Activated CD4-positive, alpha-beta T cell treated with anti-CD3 and anti-CD28 coated beads, Interleukin-2, amount 10 ng/mL, durations not matched to agents 7 days and 5 days (primary cell): ENCODE measurements at places on chromosomes 1 and 21.

GRCh38 chr1:241592273-241592958, 47.8 kb downstream of the CHML start:
- no peak overlapping the region for H3K4me3 ChIP-seq
- no peak for DNase-seq
- peaks cover 16% of the 10 kb centered on the region for H3K36me3 ChIP-seq

- no peaks in the 10 kb centered on the region for H3K27me3 ChIP-seq
- H3K4me3 ChIP-seq: no peak overlapping the region
- H3K36me3 ChIP-seq: no peaks in the 10 kb centered on the region
- DNase-seq: no peak
Observed at GRCh38 chr1:115400891-115401290, 62.8 kb upstream of the NGF start.

GRCh38 chr1:111656086-111657017, 36.8 kb downstream of the RAP1A start:
- DNase-seq: peak; percentile 30
- H3K4me3 ChIP-seq: no peak overlapping the region
- no peaks in the 10 kb centered on the region for H3K27me3 ChIP-seq

- no peak overlapping the region for H3K27ac ChIP-seq
- H3K4me3 ChIP-seq: no peak overlapping the region
- H3K4me1 ChIP-seq: no peaks in the 10 kb centered on the region
- no peak for DNase-seq
- H3K36me3 ChIP-seq: no peaks in the 10 kb centered on the region
- peaks cover 6% of the 10 kb centered on the region for H3K27me3 ChIP-seq
Observed at GRCh38 chr21:41048145-41048544, 119.8 kb upstream of the BACE2 start.

- H3K4me3 ChIP-seq: peak overlapping the region; percentile 98
- H3K27ac ChIP-seq: peak overlapping the region; percentile 83
- H3K36me3 ChIP-seq: peaks cover 34% of the 10 kb centered on the region
Observed at GRCh38 chr1:27669876-27670275, 2.1 kb downstream of the IFI6 start.

GRCh38 chr1:7670334-7671145, 100.6 kb upstream of the VAMP3 start:
- no peaks in the 10 kb centered on the region for H3K36me3 ChIP-seq
- no peaks in the 10 kb centered on the region for H3K27me3 ChIP-seq
- H3K4me3 ChIP-seq: no peak overlapping the region
- peak overlapping the region; percentile 32 for H3K27ac ChIP-seq
- no peaks in the 10 kb centered on the region for H3K4me1 ChIP-seq

GRCh38 chr1:74835051-74835450, 102.1 kb downstream of the TYW3 start:
- no peaks in the 10 kb centered on the region for H3K36me3 ChIP-seq
- H3K4me1 ChIP-seq: no peaks in the 10 kb centered on the region
- no peak overlapping the region for H3K4me3 ChIP-seq
- no peak overlapping the region for H3K27ac ChIP-seq
- DNase-seq: no peak
- no peaks in the 10 kb centered on the region for H3K27me3 ChIP-seq

- peaks cover 49% of the 10 kb centered on the region for H3K36me3 ChIP-seq
- H3K27ac ChIP-seq: peak overlapping the region; percentile 97
- H3K4me3 ChIP-seq: peak overlapping the region; percentile 96
- peaks cover 77% of the 10 kb centered on the region for H3K4me1 ChIP-seq
- DNase-seq: peak; percentile 76
Observed at GRCh38 chr1:30756545-30757351, 826 bp downstream of the LAPTM5 start.

- H3K4me1 ChIP-seq: peaks cover 43% of the 10 kb centered on the region
- H3K27me3 ChIP-seq: no peaks in the 10 kb centered on the region
- DNase-seq: peak; percentile 92
- peak overlapping the region; percentile 81 for H3K4me3 ChIP-seq
Observed at GRCh38 chr1:205631010-205631767, 622 bp downstream of the ELK4 start.

DNA sequence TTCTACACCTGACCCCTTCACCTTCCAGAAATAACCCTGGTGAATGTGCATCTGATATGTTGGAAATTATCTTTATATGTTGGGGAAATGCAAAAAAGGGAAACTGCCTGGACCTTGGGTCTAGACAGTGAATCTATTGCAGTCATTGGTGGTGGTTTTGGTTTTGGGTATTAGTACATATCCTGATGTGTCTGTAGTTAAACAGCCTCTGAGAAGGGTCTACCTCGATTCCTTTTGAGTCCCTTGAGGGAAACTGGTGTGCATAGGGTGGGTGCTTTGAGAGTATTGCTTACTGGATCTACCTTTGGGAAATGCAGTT, 127.3 kb upstream of the KIAA0040 start:
- H3K4me3 ChIP-seq: no peak overlapping the region
- no peak overlapping the region for H3K27ac ChIP-seq
- peaks cover 10% of the 10 kb centered on the region for H3K4me1 ChIP-seq
- H3K36me3 ChIP-seq: no peaks in the 10 kb centered on the region
- peaks cover 19% of the 10 kb centered on the region for H3K27me3 ChIP-seq

DNA sequence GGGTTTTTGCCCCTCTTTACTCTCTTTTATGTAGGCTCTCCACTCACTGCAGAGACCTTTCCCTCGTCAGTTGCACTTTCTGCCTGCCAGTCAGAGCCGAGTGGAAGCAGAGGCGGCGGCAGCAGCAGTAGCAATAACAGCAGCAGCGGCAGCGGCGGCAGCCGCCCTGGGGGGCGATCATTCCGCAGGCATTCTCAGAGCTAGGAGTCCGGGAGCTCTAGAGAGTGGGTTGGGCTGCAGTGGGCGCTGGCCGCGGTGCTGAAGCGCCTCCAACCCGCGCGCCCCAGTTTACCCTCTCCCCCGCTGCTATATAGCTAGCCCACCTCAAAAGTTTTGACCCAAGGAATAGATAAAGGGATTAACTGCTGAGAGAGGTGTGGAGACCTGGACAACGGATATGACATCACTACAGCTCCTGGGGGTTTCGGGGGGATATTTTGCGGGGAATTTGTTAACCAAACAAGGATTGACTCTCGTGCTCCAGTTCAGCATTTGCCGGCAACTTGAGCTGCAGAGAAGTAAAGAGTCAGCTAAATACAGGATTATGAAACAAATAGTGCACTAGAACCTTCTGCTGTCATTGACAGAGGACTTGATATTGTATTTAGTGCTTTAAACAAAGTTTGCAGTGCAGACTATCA, at the start of gene OLFM3:
OLFM3 (minus strand) TSS at position 102 of the 641 bp plus-strand sequence.
- DNase-seq: no peak
- no peaks in the 10 kb centered on the region for H3K4me1 ChIP-seq

DNA sequence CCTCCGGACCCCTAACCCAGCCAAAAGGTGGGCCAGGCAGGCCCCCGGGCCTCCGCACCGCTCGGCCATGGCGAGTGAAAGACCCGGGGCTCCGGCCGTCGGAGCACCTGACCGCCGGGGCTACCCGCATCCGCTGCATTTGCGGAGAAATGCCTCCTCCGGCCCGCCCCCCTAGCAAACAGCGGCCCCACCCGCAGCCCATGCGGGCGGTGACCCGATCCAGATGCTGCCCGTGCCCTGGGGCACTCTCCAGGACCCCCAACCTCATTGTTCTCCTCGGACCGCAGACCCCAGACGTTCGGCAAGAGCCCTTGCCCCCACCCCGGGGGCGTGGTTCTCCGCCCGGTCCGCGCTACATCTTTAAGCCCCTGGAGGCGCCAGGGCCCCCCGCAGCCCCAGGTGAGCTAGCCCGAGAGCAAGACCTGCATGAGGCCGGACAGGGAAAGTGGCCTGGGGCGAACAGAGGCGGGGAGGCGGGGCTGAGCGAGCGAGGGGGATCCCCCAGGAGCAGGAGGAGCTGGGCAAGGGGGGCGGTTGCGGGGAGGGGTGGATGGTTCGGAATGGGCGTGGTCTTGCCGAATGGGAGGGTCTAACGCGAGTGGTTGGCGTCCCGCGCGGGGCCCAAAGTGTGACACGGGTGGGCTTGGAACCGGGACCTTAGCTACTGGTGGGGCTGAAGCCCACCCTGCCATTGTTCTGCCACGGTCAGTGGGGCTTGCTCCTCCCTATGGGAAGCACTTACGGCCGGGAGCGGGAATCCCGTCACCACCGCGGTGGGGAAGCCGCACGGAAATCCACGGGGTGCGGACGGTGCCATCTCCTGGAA, 6.3 kb upstream of the CRYBG2 start:
- H3K27me3 ChIP-seq: peaks cover 37% of the 10 kb centered on the region
- H3K36me3 ChIP-seq: no peaks in the 10 kb centered on the region
- peak overlapping the region; percentile 16 for H3K4me3 ChIP-seq

DNA sequence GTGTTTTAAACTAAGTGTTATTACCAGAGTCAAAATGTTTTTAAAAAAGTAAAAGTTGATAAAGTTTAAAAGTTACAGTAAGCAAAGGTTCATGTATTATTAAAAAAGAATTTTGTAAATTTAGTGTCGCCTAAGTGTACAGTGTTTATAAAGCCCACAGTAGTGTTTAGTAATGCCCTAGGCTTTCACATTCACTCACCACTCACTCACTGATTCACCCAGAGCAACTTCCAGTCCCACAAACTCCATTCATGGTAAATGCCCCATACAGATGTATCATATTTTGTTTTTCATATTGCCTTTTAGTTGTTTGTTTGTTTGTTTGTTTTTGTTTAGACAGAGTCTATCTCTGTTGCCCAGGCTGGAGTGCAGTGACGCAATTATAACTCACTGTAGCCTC, 353.8 kb upstream of the PTBP2 start:
- H3K27me3 ChIP-seq: no peaks in the 10 kb centered on the region
- H3K36me3 ChIP-seq: no peaks in the 10 kb centered on the region
- no peak overlapping the region for H3K27ac ChIP-seq
- peaks cover 2% of the 10 kb centered on the region for H3K4me1 ChIP-seq
- DNase-seq: no peak

DNA sequence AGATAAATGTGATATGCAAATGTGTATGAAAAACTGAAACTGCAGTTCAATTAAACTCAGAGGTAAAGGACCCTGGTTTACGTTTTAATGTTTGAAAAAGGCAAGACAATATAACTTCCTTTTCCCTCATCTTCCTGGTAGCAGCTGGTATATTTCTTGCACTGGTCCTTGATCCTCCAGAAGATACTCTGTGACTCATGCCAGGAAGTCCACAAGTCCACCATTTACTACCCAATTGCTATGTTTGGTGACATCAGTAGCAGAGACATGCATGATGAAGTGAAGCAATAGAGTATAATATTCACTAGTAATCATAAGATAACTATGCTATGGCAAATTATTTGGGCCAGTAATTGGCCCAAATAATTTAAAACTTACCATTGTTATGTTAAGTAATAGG, 774.5 kb upstream of the NEGR1 start:
- H3K27me3 ChIP-seq: no peaks in the 10 kb centered on the region
- no peak overlapping the region for H3K4me3 ChIP-seq
- no peak overlapping the region for H3K27ac ChIP-seq

GRCh38 chr1:86757272-86757984, 53.1 kb downstream of the SH3GLB1 start:
- H3K36me3 ChIP-seq: no peaks in the 10 kb centered on the region
- DNase-seq: no peak
- peaks cover 14% of the 10 kb centered on the region for H3K27me3 ChIP-seq
- no peak overlapping the region for H3K27ac ChIP-seq
- H3K4me3 ChIP-seq: no peak overlapping the region
- no peaks in the 10 kb centered on the region for H3K4me1 ChIP-seq

GRCh38 chr1:93775224-93775623, 93.6 kb upstream of the BCAR3 start:
- no peaks in the 10 kb centered on the region for H3K4me1 ChIP-seq
- H3K27ac ChIP-seq: no peak overlapping the region
- no peaks in the 10 kb centered on the region for H3K36me3 ChIP-seq
- no peak overlapping the region for H3K4me3 ChIP-seq
- DNase-seq: no peak
- H3K27me3 ChIP-seq: peaks cover 3% of the 10 kb centered on the region

GRCh38 chr1:25462732-25463131, 32.0 kb downstream of the MACO1 start:
- H3K4me3 ChIP-seq: no peak overlapping the region
- DNase-seq: no peak
- H3K27ac ChIP-seq: no peak overlapping the region
- H3K36me3 ChIP-seq: peaks cover 54% of the 10 kb centered on the region
- H3K27me3 ChIP-seq: no peaks in the 10 kb centered on the region
- peaks cover 21% of the 10 kb centered on the region for H3K4me1 ChIP-seq

GRCh38 chr1:185656663-185657062, 77.5 kb upstream of the HMCN1 start:
- DNase-seq: no peak
- H3K36me3 ChIP-seq: no peaks in the 10 kb centered on the region
- H3K4me3 ChIP-seq: no peak overlapping the region
- H3K27me3 ChIP-seq: no peaks in the 10 kb centered on the region

DNA sequence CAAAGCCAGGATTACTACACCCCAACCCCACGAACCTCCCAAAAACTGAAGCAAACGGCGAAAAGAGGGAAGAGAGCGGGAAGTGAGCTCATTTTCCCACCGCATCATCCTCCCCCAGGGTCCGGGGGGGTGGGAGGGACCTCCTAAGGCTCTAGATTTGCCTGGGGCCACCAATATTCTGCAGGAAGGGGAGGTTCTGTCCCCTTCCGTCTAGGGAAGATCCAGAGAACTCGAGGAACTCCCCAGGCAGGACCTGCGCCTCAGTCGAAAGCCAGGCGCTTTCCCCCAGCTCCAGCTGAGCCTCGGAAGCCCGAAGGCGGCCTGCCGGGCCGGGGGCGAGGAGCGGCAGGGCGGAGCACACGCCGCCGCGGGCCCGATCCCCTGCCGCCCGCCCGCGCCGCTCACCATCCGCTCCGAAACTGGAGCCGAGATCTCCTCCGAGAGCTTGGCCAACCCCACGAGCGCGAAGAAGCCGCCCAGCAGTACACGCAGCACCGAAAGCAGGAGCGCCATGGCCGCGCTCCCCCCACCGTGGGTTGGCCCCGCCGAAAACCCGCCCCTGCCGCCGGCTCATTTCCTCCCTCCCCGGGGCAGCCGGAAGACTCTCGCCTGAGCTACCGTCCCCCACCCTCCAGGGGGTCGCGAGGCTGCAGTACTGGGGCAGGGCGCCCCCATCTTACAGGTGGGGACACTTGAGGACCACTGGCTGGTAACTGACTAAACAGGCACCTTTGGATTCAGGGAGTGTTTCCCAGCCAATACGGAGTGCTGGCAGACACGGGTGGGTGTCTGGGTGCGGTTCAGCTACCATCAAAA, at the start of gene TMEM35B:
TMEM35B (minus strand) TSS at position 555 of the 816 bp plus-strand sequence; CDS start at position 513, 42 bp downstream.
- DNase-seq: peak; percentile 86
- peaks cover 35% of the 10 kb centered on the region for H3K4me1 ChIP-seq
- peak within 1 kb of the TSS; percentile 97 for H3K27ac ChIP-seq
- H3K36me3 ChIP-seq: peaks cover 26% of the 10 kb centered on the region
